Stimulated activated CD4-positive, alpha-beta T cell treated with anti-CD3 and anti-CD28 coated beads, TNF-alpha, amount 100 ng/mL, for 1 hour (primary cell): ENCODE measurements at places on chromosomes 3 and 15.

- DNase-seq, result no peak
These were observed 413.7 kb upstream of the TBL1XR1 start for GRCh38 chr3:177610686-177611633.

- DNase-seq, result no peak
These were observed 223.3 kb downstream of the UACA start for GRCh38 chr15:70539912-70540530.

DNA sequence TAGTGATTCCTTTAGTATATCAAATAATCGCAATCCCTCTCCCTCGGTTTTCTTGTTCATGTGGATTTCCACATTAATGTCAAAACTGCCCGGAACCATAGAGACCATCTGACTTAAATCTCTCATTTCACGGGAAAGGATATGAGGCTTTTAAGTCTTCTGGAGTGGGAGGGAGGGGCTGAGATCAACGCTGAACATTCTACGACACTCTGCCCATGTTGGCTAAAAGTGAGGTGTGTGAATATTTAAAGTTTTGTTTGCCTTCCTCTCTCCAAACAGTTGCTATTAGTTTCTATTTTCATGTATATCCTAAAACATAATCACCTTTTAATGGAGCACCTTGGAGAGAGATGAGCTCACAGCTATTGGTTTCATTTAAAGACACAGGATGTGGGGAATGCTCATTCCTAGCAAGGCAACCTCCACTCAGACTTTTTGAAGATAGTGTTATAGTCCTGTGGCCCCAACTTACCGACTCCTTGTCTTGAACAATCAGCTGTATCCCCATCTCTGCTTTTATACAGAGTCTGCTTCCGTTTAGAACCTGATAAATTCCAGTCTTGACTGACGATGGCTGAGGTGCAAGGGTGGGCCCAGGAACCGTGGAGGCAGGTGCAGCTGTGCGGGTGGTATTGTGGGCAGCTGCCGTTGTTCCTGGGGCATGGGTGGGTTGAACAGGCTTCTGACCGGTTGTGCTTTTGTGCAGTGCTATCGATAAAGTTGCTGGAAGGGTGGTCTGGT is 9.2 kb downstream of the LAMP3 start:
- DNase-seq, result no peak

DNA sequence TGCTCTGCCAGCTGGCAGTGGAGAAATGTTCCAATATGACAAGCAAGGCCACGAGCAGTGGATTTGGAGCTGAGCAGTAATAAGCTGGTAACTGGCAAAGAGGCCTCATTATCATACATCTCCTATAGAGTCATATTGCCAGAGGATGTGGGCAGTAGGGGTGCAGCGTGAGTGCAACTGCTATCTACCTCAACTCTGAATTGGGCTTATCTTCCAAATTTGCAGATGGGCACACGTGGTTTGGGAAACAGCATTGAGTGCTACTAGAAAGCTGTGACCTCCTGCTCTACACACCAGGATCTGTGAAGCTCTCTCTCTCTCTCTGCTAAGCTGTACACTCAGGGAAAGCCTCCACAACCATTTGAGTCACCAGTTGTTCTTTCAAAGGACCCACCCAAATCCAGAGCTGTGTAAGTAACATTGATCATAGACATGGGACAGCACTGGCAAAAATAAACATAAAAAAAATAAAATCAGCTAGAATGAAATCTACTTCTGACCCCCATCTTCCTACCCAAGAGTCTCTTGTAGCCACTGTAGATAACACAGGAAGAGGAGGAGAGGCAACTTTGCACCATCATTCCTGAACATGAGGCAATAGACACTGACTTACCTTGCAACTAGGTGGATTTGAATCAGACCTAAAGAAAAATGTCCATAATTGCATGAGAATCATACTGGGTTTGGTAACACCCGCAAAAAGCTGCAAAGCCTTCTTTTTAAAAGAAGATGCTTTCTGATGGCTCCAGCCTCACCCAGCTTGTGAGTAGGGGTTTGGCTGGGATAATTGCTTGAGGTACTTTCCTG is 82.9 kb upstream of the THBS1 start:
- DNase-seq, result no peak

GRCh38 chr3:156760333-156760732 is 65.8 kb upstream of the LEKR1 start:
- no peak for DNase-seq

- DNase-seq, result no peak
These were observed 6.7 kb upstream of the PROK2 start for GRCh38 chr3:71791634-71792033.

GRCh38 chr15:66713843-66714508 is 11.9 kb downstream of the SMAD6 start:
- DNase-seq, result no peak

- DNase-seq, result no peak
These were observed 107.1 kb upstream of the ICE2 start for GRCh38 chr15:60585743-60586708.

GRCh38 chr3:124248471-124249028 is 256.6 kb upstream of the ROPN1 start:
- DNase-seq, result no peak

DNA sequence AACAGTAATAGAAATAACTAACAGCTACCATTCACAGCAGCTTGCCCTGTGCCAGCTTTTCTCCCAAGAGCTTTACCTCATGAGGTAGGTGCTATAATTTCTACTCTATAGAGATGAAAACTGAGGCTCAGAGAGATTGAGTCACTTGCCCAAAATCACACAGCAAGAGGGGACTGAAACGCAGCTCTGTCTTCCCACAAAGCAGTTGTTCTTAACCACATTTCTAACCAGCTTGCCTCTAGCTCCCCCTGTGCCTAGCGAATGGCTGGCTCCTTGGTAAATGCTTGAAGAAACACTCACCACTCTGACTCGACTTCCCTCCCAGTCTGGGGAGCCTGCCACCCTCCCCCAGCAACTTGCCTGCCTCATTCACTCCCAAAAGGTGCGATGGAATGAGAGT is 15.6 kb upstream of the TMEM40 start:
- no peak for DNase-seq
